ENCODE measurements at places on chromosomes 11 and 22. TPM values are rescaled to one million over a fixed set of nuclear protein-coding genes. Genes with fewer than 3 reads are reported as not detected.

The OR8A1 gene
- total RNA-seq = not detected

The SAA4 gene
- not detected for total RNA-seq

The CCDC89 gene
- 1.3 TPM for total RNA-seq

GRCh38 chr11:92845805-92846204 lies 123.6 kb upstream of the MTNR1B start:
- DNase-seq = no peak
